ENCODE measurements at places on chromosomes 11 and 22.
A peak's percentile ranks its signal among the peaks of the same experiment; 100 is the strongest.

DNA sequence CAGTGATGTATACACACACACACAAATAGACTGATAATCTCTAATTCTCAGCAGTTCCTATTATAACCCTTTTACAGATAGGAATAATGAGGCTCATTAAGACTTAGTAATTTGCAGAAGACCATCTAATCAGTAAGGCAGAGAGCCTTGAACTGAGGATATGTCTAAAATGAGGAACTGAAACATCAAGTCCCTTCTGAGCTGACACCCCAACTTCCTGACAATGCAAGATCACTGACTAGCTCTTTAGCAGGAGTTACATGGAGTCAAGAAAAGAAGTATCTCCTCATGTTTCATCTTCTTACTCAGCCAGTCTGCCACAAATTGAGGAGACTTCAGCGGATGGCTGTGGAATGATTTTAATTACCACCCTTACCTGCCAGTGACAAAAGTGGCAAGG, 193.0 kb downstream of the MSANTD4 start:
- DNase-seq, result no peak

DNA sequence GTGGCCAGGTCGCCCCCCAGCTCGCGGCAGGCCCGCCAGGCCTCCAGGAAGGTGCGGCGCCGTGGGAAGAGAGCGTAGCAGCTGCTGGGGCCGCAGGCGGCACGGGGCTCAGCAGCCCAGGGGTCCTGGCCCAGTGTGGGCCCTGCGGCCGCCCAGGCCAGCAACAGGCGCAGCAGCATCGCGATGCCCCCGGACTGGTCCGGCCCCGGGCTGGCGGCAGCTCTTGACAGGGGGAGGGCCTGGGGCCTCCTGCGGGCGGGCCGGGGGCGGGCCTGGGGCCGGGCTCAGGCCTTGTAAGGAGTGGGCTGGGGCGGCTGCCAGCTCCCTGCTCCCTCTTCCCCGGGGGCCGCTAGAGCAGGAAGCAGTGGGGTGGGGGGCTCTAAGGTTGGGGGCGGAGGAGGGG, at the start of gene CD248:
Gene CD248 (minus strand): TSS at position 196 of the 403 bp plus-strand sequence. CDS start 17 bp downstream, at position 179.
- peak; percentile 38 for DNase-seq

- DNase-seq, result no peak
Measured at GRCh38 chr11:124346311-124346955, 26.4 kb upstream of the OR8D2 start.

DNA sequence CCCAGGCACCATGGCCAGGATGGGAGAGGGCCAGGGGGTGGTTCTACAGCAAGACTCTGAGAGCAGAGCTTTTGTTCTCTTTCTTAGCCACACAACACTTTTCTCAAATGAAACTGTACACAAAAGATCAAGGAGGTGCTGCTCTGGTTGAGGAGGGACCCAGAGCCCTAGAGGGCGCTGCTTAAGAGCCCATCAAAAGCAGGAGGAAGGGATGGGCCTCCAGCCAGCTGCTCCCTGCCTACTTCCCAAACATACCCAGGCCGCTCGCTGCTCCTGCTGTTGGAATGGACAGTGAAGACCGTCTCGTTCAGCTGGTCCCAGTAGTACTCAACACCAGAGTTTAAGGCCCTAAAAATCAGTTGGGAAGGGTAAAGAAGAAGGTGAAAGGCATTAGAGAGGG, 18.4 kb upstream of the CHRM4 start:
- DNase-seq, result no peak

GRCh38 chr22:44051961-44052360, 27.9 kb downstream of the PARVB start:
- DNase-seq, result no peak

GRCh38 chr11:78048561-78048960, 15.1 kb upstream of the THRSP start:
- no peak for DNase-seq

GRCh38 chr22:41411021-41411851, 29.5 kb downstream of the TEF start:
- DNase-seq, result no peak

DNA sequence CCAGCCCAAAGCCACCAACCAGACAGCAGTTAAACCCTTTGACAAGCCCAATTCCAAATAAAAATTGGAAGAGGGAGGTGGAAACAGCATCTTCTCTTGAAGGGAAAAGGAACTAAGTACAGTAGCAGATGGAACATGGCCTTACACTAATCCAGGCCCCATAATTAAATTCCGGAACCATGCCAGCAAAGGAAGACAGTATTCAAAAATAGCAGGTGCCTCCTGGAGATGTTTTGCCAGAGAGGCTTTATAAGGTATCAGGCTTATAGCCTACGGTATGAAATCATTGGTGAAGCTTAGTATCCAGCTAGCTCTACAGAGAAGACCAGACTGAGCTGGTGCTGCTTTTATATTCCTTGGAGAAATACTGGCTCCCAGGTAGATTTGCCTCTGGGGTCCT, 344.1 kb upstream of the API5 start:
- DNase-seq, result no peak

DNA sequence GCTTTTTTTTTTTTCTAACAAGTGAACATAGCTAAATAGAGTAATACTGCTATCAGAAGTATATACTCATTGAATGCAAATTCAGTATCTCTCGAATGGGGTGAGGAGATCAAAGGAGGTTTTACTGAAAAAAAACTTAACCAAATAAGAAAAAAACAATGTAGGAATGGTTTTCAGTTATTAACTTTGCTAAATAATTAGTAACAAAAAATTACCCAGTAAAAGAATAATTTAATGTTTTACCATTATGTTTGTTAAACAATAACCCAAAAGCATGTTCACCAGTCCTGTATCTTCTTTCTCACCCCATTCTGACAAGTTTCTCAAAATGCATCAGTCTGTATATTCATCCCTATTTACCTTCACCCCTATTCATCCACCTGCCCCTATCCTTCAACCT, 22.6 kb upstream of the CTSC start:
- DNase-seq, result no peak

DNA sequence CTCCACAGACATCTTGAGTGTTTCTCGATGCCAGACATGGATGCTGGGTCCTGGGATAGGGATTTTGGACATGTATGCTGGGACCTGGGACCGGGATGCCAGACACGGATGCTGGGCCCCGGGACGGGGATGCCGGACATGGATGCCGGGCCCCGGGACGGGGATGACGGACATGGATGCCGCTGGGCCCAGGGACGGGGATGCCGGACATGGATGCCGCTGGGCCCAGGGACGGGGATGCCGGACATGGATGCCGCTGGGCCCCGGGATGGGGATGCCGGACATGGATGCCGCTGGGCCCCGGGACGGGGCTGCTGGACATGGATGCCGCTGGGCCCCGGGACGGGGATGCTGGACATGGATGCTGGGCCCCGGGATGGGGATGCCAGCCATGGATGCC, 97.1 kb upstream of the NNMT start:
- no peak for DNase-seq

DNA sequence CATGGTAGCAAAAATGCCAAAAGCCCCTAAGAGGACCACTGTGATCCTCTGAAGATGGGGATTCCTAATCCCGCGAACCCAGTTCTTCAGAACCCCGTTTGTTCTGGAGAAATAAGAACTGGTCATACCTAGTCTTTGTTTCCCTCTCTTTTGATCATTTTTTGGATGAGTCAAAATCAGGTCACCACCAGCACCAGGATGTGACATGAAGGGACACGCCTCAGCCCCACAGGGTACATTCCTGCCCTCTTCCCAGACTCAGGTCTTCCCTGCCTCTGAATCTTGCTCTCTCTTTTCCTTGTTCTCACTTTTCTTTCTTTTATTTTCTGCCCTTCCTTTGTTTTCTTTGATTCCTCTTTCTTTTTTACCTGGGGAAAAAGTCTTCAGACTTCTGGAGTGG, 14.6 kb upstream of the ANO1 start:
- DNase-seq, result no peak

- DNase-seq, result no peak
Measured at GRCh38 chr11:106277484-106277883, 200.0 kb downstream of the AASDHPPT start.

GRCh38 chr11:121581607-121582006, 128.8 kb upstream of the SORL1-AS1 start:
- DNase-seq, result no peak

All from NCI-H146 (cell line).